RPMI7951 (cell line): ENCODE measurements at places on chromosomes 1 and 21.
A peak's percentile ranks its signal among the peaks of the same experiment; 100 is the strongest.

GRCh38 chr1:18748435-18748834 lies 111.0 kb downstream of the TAS1R2 start:
- no peak for DNase-seq

DNA sequence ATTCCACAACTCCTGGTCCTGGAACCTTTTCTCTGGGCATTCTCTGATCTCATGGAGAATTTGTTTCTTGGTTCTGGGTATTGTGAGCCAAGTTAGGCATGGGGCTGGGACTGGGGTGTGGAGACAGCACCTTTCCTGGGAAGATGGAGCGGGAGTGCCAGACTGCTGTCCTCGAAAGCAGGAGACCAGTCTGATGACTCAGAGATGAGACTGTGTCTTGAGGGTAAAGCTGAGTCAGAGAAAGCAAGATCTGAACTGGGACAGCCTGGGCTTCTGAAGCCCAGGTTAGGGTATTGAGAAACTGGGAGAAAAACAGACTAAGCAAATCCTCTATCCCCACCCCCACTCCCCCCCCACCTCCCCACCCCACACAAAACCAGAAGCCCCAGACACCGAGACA lies 2.2 kb upstream of the KANK4 start:
- DNase-seq, result peak; percentile 89

- DNase-seq, result no peak
These were observed 539.2 kb upstream of the OLFM3 start for GRCh38 chr1:102535829-102536505.

DNA sequence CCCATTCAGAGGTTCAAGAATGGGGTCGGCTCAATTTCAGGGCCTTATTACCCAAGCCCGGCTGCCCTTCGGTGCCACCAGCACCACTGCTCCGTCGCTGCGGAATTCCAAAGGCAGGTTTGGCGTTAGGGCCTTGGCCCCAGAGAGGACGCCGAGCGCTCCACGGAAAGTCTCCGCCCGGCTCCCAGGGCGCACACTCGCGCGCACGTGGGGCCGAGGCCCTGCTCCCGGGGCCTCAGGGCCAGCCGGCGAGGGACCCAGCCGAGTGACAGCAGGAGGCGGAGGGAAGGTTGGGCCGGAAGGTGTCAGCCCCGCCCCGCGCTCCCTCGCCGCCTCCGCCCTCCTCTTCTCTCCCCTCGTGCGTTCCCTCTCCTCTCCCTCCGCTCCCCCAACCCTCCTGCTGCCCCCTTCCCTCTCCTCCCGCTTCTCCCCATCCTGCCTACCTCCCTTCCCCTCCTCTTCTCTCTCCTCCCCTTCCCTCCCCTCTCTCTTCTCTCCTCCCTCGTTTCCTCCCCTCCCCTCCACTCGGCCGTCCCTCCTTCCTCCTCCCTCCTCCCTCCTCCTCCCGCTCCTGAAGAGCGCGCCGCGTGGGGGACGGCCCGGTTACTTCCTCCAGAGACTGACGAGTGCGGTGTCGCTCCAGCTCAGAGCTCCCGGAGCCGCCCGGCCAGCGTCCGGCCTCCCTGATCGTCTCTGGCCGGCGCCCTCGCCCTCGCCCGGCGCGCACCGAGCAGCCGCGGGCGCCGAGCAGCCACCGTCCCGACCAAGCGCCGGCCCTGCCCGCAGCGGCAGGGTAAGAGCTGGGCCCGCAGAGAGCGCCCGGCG lies at the start of gene ETS2:
TSS of gene ETS2 (plus strand) at position 602 of the 825 bp plus-strand sequence. CDS start 4,106 bp downstream, outside the sequence.
- peak; percentile 91 for DNase-seq

GRCh38 chr1:27513958-27514357 lies 24.0 kb upstream of the WASF2 start:
- DNase-seq, result peak; percentile 70

DNA sequence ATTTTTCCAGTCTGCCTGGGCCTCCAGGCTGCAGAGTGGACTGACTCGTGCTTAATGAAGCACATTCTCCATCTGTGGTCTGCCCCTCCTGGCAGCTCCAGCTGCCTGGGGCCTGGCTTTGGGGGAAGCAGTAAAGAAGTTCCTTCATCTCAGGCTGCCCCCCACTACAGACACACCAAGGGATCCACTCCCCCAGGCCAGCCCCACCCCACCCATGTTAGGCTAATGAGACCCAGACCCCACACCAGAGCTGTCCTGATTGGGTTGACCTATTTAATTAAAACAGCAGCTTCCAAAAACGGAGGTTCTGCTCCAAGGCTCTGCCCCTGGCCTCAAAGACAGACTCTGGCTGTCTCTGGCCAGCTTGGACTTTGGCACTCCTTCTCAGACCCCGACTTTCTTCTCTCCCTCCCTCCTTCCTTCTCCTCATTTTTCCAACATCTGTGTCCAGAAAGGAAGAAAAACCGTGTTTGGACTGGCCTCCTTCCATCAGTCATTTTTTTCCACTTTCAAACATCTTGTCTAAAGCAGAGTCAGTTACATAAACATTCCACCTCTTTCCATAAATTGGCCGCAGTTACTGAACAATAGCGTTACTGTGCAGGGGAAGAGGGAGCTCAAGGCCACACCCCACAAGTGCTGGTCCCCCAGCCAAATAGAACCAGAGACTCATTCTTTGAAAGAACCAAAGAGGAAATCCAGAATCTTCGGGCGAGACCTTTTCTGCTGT lies 29.7 kb downstream of the SERTAD4 start:
- DNase-seq, result peak; percentile 96

- no peak for DNase-seq
These were observed 206.9 kb upstream of the SNX7 start for GRCh38 chr1:98454666-98455065.

DNA sequence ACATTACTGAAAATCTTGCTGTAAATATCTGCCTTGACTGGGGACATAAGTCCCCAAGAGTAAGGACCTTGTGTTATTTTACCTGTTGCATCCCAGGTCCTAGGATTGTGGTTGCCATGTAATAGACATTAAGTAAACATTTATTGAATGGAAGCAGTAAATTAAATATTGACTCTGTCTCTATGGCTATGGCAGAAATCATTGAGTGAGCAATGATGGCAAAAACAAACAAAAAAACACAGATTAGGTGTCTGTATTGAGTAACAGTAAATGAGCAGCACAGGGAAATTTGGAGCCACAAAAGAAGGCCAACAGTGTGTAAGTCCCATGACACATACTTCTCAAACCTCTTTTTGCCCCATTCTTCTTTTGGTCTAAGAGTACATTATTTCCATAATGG lies 240.4 kb downstream of the NFIA start:
- DNase-seq, result no peak

GRCh38 chr21:24424776-24425175 lies 1182.5 kb downstream of the MRPL39 start:
- DNase-seq, result no peak

DNA sequence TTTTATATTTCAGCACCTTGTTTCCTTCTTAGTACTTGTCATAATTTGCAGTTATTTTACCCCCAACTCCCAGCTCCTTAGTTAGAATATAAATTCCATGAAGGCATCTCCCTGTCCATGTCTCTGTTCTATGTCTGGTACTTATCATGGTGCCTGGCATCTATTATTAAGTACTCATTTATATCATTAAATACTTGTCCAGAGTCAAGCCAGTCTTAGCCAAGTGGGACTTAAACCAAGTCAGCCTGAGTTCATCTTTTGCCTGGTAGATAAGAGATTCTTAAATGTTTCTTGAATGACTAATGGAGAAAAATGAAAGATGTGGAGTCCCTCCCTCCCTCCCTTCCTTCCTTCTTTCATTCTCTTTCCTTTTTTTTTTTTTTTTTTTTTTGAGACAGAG lies 9.4 kb downstream of the SLC25A44 start:
- no peak for DNase-seq

- no peak for DNase-seq
These were observed 4.2 kb upstream of the C1orf159 start for GRCh38 chr1:1120096-1120495.

DNA sequence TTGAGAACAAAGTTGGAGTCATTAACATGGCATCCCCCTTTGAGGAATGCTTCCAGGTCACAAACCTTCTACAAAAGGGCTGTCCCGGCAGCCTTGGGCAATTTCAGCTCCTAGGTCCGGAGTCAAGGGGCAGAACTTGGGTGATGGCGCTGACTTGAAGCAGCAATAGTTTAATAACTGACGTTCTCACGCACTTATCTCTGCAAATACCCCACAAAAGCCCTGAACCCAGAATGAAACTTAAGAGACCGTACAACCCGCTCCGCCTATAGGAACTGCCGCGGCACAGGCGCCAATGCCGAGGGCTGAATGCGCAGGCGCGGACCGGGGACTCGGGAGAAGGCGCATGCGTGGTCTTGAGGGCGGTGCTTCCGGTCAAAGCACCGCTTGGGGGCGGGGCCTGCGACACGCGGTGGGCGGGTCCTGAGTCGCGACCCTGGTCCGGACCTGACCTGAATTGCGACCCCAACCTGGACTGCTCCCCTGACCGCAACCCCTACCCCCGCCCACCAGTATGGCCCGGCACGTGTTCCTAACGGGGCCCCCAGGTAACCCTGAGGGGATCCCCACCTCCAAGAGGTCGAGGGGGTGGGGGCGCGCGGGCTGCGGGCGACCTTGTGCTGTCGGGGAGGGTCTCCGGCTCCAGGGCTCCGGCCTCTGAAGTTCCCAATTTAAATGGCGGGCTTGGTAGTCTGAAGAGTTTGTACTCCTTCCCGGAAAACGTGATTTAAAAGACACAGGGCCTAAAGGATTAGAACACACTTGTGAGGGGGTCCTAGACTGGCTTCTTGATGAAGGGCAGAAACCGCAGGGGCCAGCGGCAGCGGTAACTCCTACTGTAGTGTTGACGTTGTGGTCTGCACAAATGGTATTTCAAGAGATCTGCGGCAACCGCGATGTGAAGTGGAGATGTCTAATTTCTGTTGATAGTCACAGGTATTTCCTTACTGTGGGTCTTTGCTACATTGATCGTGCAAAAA lies at the start of gene NTPCR:
TSS of gene NTPCR (plus strand) at position 415 of the 980 bp plus-strand sequence. CDS start at position 515, 100 bp downstream.
- DNase-seq, result peak; percentile 84

GRCh38 chr1:15870421-15870820 lies 22.9 kb downstream of the SPEN start:
- DNase-seq, result no peak

DNA sequence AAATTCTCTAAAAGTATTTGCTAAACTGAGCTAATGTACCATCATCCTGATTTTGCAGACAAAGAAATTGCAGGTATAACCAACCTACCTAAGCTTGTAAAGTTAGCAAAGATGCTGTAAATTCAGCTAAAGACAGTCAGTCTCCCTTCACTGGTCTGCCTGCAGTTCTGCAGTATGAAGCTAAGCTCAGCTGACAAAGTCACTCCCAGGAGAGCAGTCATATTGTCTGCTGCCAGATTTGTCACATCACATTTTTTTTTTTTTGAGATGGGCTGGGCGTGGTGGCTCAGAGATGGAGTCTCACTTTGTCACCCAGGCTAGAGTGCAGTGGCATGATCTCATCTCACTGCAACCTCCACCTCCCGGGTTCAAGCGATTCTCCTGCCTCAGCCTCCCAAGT lies 8.9 kb upstream of the CMPK1 start:
- no peak for DNase-seq

DNA sequence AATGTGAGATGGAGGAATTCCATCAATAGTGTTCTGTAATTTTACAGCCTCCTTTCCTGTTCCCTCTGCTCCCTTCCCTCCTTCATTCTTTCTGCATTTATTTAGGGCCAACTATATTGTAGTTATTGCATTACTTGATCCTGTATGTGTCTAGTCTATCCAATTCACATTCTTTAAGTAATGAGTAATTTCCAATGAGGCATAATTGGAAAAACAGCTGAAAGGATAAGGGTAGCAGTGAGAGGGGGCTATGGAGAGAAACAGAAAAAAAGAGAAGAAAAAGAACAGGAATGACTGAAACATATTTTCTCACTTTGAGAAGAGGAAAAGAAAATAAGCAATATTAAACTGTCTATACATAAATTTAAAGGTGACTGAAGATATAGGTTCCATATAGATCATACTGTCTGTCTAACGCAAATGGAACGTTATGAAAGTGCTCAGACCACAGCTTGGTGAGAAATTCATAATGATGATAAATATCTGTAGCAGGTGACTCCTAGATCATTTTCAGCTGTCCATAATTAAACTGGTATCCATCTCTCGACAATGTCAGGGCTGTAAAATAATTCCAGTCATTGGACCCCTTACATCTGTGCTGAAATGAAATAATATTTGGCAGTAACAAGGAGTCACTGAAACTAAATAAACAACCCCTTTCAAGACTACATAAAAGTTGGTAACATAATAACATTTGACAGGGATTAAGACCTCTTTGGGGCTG lies 61.8 kb downstream of the SPAG17 start:
- no peak for DNase-seq

DNA sequence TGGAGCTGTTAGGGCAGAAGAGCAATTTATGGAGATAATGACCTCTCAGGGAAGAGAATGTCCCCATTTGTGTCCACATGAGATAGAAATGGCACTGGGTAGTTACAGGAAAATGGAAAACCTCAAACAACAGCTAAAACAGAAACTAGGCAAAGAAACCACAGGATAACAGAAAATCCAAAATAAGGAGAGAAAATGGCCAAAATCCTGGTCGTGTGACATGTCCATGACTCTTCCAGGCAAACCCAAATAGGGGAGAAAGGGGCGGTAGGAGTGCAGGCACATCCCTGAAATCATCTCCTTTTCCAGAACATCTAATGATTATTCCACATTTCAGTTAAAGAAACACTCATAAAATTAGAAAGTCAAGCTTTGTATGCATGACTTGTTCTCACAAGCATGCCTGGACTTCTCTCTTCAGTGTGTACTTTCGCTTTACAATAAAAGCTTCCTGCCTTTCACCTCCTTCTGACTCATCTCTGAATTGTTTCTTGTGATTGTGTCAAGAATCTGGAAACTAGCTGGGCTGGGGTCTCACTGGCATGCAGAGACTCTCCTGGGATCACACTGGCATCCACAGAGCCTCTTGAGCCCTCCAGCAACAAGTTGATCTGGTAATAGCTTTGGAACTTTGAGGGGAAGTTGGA lies 171.4 kb upstream of the ZP4 start:
- peak; percentile 70 for DNase-seq

DNA sequence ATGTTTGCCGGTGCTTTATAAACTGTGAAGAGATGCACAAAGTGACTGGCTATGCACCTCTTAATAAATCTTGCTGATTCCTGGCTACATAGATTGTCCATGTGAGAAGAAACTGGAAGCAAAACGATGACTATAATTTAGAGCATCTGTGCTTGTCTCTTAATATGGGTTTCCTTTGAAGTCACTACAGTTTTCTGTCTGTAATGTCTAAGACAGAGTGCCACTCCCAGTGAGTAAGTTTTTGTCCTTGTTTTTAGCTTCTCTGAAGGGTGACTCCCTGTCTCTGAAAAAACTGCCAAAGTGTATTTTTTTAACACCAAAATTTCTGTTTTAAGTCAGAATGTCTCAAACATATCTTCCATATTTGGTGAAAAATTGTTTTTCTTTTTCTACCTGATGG lies 175.1 kb downstream of the FASLG start:
- DNase-seq, result no peak

DNA sequence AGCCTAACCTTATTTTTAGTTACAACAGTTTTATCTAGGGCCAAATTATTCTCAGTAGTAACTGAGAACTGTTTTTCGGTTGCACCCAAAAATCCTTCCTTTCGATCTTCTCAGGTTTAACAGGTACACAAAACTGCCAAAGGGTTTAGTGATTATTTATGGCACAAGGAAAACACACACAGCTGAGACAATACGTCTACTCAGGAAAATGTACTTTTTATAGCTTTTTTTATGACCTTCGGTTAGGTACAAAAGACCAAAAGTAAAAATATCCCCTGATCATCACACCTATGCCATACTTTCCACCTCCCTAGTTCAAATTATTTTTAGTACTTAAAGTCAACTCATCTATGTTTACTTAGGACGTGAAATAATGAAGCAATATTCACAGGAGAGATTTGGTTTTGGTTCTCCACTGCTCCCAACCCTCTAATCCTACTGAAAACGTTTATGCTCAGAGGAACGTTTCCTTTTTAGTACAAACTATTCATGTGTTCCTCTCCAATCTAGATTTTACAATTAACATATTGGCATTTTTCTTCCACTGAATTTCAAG lies 48.7 kb downstream of the TTLL7 start:
- DNase-seq, result no peak
